Stimulated activated naive CD4-positive, alpha-beta T cell treated with Interleukin-2 at 50 U/mL for 16 hours (primary cell): ENCODE measurements at places on chromosomes 12 and 14.

DNA sequence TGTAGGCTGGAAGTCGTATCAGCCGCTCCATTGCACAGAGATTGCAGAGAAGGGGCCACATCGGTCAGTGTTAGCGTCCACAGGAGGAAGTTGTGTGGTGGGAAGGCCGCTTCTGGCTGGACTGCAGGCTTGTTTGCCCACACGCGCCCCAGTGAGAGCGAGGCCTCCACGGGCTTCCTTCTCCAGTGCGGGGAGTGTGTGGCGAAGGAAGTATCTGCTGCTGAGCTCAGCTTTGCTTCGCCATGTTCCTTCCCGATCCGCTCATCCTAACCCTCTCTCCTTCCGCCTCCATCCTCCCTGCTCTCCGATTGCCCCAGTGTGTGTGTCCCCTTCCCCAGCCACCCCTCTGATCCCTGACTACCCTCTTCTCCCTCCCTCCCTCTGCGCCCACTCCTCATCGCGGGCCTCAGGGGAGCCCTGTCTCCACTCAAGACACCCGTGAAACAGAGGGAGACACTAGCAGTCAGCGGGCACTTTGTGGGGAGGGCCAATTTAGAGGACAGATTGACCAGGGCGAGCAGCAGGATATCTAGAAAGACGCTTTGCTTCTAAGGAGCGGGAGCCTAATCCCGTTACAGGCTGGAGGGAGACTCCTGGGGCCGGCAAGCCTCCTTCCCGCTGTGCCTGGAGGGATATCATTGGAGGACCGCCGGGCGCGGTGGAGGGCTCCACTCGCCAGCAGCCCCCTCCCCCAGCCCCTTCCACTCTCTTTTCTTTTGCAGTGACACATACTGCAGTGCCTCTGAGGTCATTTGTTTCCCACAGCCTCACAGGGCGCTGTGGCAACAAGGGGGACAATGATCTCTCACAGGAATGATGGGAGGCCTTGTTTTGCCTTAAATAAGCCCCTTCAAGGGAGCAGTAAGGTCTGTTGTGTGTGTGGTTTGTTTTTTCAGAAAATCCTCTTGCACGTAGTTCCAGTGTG, 428.8 kb downstream of the ZFP36L1 start:
- DNase-seq: no peak

DNA sequence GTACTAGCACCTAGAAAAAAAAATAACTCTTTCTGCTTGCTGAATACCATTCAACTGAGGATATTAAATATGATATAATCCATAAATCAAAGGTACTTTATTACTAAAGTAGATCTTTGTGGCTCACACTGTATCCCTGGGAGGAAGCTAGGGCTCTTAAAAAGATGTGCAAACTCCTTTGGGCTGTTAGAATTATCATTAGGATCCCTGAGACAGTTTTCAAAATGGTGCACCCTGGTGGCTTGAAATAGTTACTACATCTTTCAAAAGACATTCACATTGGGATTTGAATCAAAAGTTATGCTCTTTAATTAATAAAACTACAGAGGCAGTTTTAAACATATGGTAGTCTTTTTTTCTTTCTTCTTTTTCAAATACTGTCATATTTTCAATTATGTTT, 228.5 kb upstream of the G2E3 start:
- DNase-seq: no peak

DNA sequence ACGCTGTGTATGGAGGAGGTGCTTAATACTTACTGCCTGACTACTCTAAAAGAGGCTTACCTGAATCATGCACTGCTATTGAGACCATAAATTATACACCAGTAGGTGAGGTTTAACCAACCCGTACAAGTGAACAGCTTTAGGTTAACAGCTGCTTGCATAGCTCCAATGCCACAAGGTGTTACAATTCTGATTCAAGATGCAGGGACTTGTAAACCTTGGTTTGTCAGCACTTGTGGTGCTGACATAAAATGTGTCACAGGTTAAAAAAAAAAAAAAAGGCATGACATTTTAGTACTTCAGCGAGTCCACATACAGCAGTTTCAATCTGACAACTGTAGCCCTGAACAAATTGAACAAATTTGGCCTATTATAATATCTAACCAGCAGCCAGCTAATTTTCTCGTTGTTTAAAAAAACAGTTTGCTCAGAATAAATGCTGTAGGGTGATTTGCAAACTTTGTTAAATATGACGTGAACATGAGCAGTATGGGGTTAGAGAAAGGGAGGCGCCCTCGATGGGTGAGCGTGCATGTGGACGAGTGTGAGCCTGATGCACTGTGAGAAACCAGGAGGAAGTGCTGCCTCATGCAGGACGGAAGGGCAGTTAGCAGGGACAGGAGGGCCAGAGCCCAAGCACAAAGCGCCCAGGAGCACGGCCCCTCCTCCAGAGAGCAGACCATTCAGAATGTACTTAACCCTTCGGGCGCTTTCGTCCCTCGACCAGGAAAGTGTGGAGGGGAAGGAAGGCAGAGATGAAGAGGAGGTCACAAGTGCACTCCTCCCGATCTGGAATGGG, 44.7 kb downstream of the TCHP start:
- no peak for DNase-seq

GRCh38 chr14:26589925-26590324, 7.9 kb downstream of the NOVA1 start:
- DNase-seq: no peak

- DNase-seq: no peak
These were observed 37.8 kb upstream of the OR4E1 start for GRCh38 chr14:21711360-21711961.
